ENCODE measurements at places on chromosomes 16 and 17.

DNA sequence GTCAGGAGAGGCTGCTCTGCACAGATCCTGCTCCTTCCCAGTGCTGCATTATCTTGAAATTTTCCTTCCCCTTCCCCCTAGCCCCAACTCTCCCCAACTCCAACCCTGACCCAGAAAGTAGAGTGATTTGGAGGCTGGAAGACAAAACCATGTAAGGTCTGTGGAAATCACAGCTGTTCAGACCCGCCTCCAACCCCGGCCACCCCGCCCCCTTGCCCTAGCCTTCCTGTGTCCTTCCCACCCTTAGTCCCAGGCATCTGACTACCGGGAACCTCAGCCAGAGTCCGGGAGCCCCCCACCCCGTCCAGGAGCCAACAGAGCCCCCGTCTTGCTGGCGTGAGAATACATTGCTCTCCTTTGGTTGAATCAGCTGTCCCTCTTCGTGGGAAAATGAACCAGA is at the start of gene AOC3:
TSS of gene AOC3 (plus strand) at position 246 of the 400 bp plus-strand sequence. CDS start at position 391, 145 bp downstream.
- no peak for DNase-seq

DNA sequence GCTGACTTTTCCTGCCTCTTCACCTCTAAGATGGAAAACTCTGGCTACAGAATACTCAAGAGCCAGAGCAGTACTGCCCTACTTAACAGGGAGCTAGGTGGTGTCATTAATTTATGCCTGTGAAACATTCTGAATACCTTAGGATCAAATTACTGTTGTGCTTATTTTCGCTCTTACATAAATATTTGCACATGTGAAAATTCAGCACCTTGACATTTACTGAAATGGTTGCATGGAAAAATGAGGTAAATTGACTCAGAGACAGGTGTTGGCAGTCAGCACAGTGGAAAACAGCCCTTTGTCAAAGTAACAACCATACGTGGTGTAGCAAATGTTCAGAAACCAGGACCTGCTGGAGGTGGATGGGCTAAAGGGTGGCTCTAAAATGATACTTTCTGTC is 193.6 kb downstream of the CDH8 start:
- no peak for DNase-seq

DNA sequence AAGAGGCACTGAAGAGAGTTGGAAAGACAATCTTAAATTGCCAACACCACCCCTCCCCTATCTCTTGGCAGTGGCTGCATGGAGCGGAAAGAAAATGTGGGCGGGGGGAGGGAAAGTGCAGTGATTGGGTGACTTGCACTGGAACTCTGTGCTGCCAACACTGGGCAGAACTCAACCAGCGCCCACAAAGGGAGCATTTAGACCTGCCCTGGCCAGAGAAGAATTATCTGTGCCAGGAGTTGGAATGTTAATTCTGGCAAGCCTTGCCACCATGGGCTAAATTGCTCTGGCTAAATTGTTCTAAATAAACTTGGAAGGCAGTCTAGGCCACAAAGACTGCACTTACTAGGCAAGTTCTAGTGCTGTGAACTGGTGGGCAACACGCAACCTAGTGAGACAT is 6.5 kb upstream of the CCL13 start:
- no peak for DNase-seq

GRCh38 chr16:59605706-59606105 is 871.6 kb upstream of the GOT2 start:
- DNase-seq, result no peak

- DNase-seq, result no peak
Observed at GRCh38 chr17:81037798-81038733, 3.1 kb downstream of the BAIAP2 start.

DNA sequence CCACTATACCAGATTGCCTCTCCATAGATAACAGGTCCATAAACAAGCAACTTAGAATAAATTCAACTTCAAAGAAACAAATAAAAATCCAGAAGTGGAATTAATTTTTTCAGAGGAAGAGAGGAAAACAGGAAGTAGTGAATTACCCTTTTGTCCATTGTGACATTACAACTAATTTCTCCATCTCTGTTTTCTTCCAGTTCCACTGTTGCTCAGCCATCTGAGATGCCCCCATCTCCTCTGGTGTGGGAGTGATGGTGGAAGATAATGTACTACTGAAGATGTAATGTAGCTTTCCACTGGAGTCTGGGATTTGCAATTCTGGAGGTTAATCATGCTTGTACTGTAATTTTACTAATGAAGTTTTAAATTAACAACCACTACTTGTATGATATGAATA is 124.6 kb upstream of the TMEM97 start:
- DNase-seq, result no peak

- DNase-seq, result no peak
Observed at GRCh38 chr16:79977940-79978836, 377.7 kb upstream of the MAF start.

GRCh38 chr16:83972256-83973008 is 4.4 kb downstream of the NECAB2 start:
- DNase-seq, result no peak

GRCh38 chr17:18017958-18018357 is 21.0 kb downstream of the ATPAF2 start:
- no peak for DNase-seq

- DNase-seq, result no peak
Observed at GRCh38 chr17:34667656-34668055, 88.3 kb downstream of the TMEM132E start.

DNA sequence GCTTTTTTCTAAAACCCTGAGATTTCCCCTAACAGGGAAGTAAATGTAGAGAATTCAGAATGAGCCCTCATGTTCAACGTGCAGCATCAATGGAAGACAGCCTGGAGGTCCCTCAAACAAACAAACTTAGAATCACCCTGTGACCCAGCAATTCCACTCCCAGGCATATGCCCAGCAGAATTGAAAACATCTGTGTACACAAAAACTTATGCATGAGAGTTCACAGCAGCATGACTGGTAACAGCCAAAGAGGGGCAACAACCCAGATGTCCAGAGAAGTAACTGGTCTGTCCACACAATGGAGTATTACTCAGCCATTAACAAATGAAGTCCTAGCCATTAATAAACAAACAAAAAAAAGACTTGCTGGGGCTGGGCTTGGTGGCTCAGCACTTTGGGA is 252.7 kb downstream of the PARN start:
- DNase-seq, result no peak

DNA sequence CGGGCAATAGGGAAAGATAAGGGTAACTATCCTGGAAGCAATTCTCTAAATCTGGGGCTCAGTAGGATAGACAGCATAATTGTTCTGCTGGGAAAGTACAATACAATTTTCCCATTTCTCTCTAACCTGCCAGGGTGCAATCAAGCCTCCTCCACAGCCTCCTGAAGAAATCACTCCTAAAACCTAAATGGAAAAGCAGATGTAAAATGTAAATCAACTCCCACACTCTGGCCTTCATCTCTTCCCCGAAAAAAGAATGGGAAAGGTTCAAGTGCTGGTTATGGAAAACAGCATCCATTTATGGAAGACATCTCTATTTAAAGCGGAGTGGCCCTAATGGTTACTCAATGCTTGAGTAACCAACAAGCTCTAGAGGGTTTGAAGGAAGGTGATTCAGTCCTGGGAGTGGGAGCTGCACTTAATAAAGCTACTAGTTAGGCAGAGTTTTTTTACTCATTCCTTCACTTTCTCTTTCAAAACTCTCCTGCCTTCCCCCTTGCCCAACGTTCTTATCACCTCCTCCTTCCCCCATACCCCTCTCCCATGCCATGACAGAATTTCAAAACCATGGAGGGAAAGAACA is 5.1 kb downstream of the MMD start:
- no peak for DNase-seq

- DNase-seq, result no peak
Observed at GRCh38 chr16:88854306-88855111, 2.2 kb downstream of the GALNS start.

DNA sequence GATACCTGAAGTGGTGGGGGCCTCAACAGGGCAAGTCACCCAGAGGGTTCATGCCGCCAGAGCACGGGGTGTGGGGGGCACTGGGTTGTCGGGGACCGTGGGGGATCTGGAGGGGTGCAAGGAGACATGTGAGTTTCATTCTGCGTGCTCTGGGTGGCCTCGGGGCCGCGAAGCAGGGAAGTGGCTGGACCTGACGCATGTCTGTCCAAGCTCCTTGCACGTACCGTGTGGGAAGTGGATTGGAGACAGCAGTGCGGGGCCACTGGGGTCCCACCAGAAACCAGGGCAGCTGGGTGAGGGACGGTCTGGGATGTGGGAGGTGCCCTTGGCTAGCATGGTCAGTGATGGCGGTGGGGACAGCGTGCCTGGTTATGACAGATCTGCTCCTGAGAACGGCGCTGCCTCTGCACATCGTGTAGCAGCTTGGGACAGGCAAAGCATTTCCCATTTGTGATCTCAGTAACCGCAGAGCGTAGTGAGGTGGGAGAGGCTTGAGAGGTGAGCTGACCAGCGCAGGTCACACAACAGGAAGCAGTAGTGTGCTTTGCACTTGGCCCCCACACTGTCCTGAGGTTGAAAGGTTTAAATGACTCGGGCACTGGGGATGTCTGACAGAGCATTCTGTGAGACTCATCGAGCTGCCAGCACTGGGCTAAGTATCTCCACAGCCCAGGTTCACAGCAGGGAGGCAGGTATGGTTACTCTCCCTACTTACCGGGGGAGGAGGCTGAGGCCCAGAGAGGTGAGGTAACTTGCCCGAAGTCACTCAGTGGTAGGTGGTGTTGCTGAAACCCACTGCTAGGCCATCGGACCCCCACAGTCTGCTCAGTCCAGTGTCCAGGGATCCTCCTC is 114.4 kb downstream of the SOCS1 start:
- DNase-seq, result no peak

- DNase-seq, result no peak
Observed at GRCh38 chr17:81376946-81377714, 18.1 kb upstream of the BAHCC1 start.

DNA sequence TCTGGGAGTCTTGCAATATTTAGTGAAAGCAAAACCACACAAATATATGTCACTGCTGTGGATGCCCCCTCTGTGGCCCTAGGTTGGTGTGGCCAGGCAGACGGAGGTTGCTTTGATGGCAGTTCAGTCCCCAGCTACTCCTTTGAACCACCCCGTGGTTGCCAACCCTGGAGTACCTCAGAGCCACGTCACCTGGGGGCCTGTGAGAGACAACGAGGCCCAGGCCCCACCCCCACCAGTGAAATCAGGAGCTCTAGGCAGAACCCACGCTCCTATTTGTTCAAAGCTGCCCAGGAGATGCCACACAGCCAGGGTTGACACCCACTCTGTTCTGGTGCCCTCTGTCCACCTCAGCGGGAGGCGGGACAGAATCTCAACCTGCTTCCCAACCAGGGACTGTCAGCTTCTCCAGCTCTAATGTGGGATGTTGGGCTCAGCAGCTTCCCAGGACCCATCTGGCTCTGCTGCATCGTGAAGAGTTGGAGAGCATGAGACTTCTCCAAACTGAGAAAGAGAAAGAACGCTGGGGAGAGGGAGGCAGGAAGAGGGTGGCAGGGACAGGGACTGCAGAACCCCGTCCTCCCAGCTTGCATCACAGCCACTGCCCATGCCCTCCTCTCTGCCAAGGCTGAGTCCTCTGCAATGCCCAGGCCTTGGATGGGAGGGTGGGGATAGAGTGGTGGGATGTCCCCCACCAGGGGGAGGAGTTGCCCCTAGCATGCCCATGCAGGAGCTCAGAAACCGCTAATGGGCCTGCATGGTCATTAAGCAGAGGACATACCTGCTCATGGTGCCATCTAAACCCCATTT is 81.8 kb downstream of the C16orf78 start:
- no peak for DNase-seq

- no peak for DNase-seq
Observed at GRCh38 chr16:85309656-85310587, 197.7 kb upstream of the CIBAR2 start.

DNA sequence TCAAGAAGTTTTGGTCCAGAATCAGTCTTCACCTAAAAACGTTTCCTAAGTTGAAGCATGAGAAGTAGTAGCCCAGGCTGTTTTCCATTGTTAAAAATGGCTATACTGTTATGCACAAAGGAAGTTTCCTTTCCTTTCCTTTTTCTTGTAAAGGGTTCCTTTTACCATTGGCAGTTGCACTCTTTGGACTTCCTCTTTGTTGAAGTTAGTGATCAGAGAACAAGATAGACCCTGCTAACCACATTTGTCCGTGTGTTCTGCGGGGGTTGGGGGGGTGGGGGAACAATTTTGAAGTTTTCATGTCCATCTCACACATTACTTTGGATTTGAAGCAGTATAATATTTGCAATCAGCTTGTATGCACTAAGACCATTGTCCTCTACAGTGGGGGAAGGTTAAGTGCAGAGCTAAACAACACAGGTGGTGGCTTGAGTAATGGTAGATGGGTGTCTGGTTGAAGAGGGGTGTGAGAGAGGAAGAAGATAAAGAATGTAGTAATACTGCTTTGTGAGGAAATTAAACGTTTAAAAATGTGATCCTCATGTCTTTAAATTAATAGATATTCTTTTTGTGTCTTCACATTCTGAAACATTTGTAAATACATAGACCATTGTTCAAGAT is 1.4 kb downstream of the LPCAT2 start:
- no peak for DNase-seq

DNA sequence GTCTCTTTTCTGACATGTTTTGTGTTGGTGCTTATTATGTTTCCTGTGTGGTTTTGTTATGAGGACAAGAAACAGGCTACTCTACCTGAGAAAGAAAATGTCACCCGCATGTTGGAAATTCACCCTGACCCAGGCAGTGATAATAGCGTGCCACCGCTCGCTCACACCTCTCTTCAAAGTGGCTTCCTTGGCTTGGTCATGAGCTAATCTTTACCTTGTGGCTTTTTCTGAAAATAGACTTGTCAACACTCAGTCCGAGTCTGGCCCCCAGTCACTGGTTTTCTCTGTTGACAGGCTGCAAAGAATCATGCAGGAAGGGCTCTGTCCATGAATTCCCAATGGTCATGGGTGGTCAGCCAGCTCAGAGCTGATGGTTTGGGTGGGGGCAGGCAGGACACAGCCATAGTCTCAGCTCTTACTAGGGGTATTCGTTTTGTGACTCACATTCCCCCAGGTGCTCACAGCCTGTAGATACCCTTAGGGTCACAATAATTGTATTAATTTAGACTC is 121.3 kb upstream of the CACNG5 start:
- peak; percentile 80 for DNase-seq

GRCh38 chr17:83035722-83036121 is 43.7 kb upstream of the METRNL start:
- DNase-seq, result no peak

DNA sequence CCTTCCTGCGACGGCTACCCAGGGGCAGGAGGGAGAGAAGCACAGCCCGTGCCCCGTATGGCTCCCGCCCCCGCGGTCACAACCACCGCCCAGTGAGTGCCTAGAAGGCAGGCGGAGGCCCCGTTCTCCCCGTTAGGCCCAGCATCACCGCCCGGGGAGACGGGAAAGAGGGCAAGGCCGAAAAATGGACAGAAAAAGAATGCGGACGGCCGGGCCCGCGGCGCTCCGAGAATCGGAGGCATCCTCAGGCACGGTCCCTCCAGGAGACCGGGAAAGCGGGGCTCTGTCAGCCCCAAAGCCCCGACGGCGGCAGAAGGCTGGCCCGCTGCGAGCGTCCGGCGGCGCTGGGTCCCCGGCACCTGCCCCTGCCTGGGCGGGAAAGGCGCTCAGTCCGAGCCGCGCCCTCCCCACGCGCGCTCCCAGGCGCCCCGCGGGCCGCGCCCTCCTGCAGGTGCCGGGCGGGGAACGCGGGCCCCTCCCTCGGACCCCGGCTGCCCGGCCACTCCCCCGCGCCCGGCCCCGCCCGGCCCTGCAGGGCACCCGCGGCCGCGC is 407 bp downstream of the MCRIP1 start:
- no peak for DNase-seq
